ENCODE measurements at places on chromosomes 12 and 14.

DNA sequence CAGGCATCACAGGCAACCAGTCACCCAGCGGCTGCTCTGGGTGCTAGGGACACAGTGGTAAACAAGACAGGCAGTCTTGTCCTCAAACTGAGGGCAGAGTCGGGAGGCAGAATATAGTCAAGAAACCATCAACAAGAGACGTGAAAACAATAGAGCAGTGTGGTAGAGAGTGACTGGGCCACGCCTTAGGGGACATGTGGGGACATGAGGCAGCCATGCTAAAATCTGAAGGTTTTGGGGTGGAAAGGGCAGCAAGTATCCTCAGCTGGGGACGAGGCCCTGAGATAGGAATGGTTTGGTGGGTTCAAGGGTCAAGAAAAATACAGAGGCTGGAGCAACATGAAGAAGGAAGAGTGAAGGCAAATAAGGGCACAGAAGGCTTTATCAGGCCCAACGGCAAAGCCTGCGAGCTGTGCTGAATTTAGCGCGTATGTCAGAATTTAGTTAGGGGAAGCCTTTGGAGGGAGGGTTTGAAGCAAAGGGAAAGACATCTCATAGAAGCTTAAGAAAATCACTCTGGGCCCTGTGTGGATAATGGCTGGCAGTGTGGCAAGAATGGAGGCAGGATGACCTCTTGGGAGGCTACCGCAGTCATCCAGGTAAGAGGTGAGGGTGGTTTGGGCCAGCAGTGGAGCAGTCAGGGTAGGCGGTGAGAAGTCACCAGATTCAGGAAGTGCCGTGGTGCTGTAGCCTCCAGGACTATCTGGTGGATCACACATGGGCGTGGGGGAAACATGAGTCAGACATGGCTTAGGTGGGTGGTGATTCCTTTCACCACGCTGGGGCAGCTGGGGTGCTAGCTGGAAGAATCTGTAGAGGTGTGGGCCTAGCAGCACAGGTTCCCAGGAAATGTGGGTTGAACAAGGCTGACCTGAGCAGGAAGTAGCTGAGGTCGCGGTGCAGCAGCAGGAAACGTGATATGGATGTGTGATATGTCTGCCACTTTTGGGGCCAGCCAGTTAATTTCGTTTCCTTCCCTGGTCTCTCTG lies 3.0 kb downstream of the EVL start:
- peak; percentile 71 for DNase-seq

DNA sequence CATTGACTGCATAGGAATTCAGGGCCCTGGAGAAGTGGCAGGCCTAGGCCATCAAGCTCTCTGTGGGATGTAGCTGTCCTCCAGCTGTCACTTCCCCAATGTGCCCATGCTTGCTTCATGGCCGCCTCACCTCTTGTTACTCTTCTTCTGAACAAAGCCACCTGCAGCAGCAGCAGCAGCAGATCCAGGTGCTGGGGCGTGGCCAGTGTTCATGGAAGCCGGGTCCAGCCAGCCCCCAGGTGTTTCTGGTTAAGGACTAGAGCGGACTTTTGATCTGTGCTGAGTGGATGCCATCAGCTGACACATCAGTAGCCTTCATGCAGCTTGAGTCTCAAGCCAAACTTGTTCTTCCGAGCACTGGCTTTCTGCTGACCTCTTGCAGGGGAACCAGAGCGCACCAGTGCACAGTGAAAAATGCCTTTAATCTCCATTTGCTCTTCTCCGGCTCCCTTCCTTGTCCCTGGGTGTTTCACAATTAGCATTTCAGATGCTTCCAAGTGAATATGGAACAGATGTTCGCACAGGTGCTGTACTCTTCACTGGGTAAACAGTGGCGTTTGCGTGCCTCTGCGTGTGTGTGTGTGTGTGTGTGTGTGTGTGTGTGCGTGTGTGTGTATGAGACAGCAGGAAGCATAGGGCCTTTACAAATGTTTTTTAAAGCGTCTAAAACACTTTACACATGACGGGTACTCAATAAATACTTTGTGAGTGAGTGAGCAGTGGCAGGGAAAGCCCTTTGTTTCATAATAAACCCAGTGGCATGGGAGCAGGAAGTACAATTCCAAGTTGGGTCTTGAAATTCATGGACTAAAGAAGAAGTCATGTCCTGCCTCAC lies 20.1 kb downstream of the TPCN1 start:
- DNase-seq: no peak

- no peak for DNase-seq
Measured at GRCh38 chr12:27537855-27538675, 14.1 kb downstream of the PPFIBP1 start.

GRCh38 chr12:57181561-57182155 lies 34.2 kb upstream of the LRP1-AS start:
- DNase-seq: no peak

GRCh38 chr12:94676031-94676641 lies 25.8 kb upstream of the TMCC3 start:
- DNase-seq: no peak

DNA sequence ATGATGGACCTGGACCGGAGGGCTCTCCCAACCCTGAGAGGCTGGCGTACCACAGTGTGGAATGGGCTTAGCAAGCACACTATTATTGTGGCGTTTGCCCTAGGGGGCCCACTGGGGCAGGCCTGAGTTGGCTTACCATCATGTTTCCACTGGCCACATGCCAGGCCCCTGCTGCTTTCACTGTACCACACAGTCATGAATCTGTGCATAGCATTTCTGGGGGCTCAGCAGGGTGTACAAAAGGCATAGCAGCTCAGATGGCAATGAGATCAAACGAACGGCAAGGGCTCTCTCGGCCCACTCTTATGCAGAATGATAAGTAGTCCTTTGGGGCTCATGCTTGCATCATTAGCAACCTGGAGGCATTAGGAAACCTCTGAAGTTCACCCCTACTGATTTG lies 137.0 kb upstream of the HIF1A start:
- DNase-seq: no peak

- no peak for DNase-seq
Measured at GRCh38 chr12:5134861-5135525, 91.3 kb downstream of the KCNA5 start.

GRCh38 chr14:31051023-31051422 lies 24.8 kb upstream of the STRN3 start:
- DNase-seq: no peak

- DNase-seq: no peak
Measured at GRCh38 chr14:32662211-32662610, 276.5 kb upstream of the NPAS3 start.

- no peak for DNase-seq
Measured at GRCh38 chr14:61130512-61131260, 149.6 kb downstream of the SLC38A6 start.

DNA sequence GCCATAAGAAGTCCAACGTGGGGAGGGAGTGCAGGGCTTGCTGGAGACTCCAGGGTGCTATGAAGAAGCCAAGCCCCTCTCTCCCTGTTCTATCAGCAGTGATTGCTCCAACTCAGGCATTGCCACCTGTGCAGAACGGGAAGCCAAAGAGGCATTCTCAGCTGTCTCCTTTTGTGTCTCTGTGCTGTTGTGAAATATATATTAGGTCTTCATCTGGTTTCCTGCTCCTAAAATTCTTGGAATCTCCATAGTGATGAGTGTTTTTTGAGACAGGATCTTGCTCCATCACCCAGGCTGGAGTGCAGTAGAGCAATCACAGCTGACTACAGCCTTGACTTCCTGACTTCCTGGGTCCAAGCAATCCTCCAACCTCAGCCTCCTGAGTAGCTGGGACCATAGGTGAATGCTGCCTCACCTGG lies 51.2 kb upstream of the AEBP2 start:
- DNase-seq: no peak

DNA sequence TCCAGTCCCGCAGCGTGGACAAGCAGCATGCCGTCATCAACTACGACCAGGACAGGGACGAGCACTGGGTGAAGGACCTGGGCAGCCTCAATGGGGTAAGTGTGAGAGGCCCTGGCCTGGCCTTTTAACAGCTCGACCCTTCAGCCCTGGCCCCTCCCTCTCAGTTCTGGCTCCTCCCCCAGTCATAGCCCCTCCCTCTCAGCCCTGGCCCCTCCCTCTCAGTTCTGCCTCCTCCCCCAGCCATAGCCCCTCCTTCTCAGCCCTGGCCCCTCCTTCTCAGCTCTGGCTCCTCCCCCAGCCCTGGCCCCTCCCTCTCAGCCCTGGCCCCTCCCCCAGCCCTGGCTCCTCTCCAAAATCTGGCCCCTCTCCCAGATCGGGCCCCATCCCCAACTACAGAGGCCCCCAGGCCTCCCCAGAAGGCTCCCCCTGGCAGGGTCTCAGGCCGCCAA lies 11.2 kb downstream of the CEP170B start:
- DNase-seq: peak; percentile 31

GRCh38 chr12:107094183-107094448 lies 767 bp upstream of the CRY1 start:
- DNase-seq: no peak

- no peak for DNase-seq
Measured at GRCh38 chr12:54033106-54033979, 493 bp downstream of the HOXC5 start.

DNA sequence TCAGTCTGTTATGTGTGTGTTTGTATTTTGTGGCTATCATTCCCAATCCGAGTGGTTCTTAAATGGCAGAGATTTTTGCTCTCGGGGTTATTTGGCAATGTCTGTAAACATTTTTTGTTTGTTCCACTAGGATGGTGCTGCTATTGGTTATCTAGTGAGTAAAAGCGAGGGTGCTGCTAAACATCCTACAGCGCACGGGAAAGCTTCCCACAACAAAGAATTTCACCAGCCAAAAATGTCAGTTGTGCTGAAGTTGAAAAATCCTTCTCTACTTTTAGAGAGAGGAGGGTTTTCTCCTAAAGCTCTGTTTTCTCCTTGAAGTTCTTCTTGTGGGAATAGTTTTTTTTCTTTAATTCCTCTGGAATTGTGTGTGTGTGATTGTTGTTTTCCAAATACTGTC lies 2.4 kb downstream of the EXD2 start:
- DNase-seq: no peak

DNA sequence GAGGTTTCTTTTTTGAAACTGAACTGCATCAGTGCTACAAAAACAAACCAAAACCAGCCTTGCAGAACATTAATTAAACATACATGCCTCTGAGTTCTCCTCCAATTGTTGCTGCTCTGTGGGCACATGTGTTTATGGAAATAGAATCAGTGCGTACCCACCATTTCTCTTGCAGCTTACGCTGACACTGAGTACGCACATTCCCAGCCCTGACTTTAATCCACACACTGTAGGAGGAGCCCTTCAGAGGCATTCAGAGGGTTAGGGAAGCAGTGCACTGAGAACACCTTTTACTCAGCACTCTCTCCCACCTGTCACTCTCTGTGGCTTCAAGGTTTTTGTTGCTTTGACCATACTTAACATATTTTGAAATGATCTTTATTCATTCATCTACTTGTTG lies 250.5 kb upstream of the PWP1 start:
- no peak for DNase-seq

- DNase-seq: no peak
Measured at GRCh38 chr12:94807951-94808350, 157.6 kb upstream of the TMCC3 start.

GRCh38 chr14:103495854-103496253 lies 26.8 kb downstream of the CKB start:
- DNase-seq: no peak
